ENCODE measurements at places on chromosomes 11 and 22. TPM values are rescaled to one million over a fixed set of nuclear protein-coding genes. Genes with fewer than 3 reads are reported as not detected.

The SLC17A6 gene
- total RNA-seq: not detected

The PLET1 gene
- not detected for total RNA-seq

The TSSK2 gene
- not detected for total RNA-seq

The C1QTNF4 gene
- total RNA-seq: not detected

The CARD18 gene
- total RNA-seq: not detected

The KRTAP5-11 gene
- not detected for total RNA-seq

The APOBEC3C gene
- 29.0 TPM for total RNA-seq

The CD3G gene
- total RNA-seq: not detected

The SULT4A1 gene
- not detected for total RNA-seq

The MS4A4E gene
- not detected for total RNA-seq

The SLC37A4 gene
- 7.9 TPM for total RNA-seq

The MCHR1 gene
- not detected for total RNA-seq

The TPBGL gene
- total RNA-seq: 0.31 TPM

The MOGAT2 gene
- not detected for total RNA-seq

The KRTAP5-10 gene
- not detected for total RNA-seq

The OR52I1 gene
- not detected for total RNA-seq

The DDX25 gene
- not detected for total RNA-seq

The KCNJ5 gene
- 0.12 TPM for total RNA-seq

The ADM2 gene
- 0.69 TPM for total RNA-seq

The PGA4 gene
- not detected for total RNA-seq

The PYGM gene
- total RNA-seq: 0.73 TPM

The CASP1 gene
- total RNA-seq: not detected

The PEX16 gene
- 10.8 TPM for total RNA-seq

The TUBA8 gene
- total RNA-seq: 0.50 TPM

The VWA5A gene
- total RNA-seq: 0.16 TPM

The ACTN3 gene
- not detected for total RNA-seq
